ENCODE measurements at places on chromosomes 5 and 9.

DNA sequence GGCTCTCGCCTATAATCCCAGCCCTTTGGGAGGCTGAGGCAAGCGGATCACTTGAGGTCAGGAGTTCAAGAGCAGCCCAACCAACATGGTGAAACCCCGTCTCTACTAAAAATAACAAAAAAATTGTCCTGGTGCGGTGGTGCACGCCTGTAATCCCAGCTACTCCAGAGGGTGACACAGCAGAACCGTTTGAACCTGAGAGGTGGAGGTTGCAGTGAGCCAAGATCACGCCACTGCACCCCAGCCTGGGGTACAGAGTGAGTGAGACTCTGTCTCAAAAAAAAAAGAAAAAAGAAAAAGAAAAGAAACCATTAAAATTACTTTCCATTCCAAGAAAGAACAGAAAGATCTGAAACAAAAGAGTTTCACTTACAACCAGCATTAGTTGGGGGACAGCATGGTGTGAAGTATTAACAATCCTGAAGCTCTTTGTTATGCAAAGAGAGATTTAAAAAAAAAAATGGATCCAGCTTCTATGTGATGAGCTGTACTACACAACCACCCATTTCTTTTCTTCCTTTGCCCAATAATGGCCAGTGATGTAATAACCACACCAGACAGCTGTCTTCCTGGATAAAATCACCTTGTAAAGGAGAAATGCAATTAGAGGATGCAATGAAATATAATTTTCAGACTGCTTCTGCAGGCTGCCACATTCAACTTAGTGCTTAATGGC lies 76.9 kb downstream of the MED27 start:
- DNase-seq = no peak

DNA sequence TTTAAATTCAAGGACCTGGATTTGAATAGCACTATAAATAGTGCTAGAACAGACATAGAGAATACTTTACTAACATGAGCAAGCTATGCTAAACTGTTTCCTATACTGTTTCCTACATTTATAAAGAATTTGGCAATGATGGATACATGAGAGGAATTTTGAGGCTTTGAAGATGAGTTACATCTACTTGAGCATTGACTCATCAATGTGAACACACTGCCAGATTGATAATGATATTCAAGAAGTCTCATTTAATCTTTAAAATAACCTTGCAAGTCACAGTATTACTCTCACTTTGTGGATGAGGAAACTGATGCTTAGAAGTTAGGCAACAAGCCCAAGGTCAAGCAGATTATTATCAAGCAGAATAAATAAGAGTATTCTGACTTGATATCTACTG lies 281.9 kb downstream of the DNAH5 start:
- no peak for DNase-seq

DNA sequence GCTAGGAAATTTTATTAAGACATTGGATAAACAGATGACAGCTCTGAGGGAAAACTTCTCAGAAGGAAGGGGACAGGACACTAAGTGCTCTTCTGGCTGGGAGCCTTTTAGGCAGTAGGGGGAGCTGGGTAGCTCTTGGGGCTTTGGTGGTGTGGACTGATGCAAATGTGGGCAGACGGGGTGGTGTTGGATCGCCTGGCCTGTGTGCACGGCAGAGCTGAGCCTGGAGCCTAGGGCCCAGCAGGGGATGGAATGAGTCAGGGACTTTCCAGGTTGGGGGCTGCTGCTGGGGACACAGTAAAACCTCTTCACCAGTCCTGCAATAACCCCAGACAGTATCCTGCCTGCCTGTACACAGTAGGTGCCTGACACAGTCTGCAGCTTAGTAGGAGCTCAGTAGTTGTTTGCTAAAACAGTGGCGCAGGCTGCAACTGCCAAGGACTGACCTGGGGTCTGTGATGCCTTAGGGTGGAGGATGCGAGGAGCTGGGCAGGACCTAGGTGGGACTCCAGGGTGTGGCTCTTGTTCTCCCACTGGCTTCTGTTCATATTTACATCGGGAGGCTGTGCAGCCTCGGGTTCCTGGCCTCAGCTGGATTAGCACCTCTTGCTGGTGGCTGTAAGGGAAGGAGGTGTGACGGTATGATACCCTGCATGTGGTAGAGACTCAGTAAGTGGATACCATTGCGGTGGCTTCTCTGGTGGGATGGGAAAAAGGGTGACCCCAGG lies 83.8 kb downstream of the DAB2IP start:
- no peak for DNase-seq

DNA sequence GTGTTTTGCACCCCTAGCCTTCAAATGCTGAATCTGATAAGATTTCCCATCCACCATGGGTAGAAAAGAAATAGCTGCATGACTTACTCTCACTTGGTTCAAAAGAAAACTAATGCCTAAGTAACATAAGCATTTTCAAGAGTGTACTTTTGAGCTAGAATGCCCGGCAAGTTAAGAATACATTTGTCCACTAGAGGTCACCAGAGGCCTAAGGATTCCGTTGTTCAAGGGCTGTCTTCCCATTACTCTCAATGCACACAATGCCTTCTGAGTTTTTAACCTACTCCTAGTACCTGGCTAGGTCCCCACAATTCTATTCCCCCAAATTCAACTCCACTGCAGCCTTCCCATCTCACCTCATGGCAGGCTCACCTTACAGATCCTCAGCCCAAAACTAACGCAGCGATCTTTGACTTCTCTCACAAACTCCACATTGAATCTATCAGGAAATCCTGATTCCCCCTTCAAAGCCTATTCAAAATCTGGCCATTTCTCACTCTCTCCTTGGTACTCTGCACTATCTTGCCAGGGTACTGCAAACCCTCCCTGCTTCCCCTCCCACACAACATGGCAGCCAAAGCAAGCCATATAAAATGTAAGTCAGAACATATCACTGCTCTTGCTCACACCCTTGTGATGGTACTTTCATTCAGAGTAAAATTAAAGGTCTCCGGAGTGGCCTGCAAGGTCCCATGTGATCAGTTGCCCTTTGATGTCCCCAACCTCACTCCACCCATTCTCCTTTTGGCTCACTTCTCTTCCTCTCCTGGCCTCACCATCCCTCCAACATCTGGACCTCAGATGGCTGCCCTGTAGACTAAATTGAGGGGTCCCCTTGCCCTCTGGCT lies 13.4 kb downstream of the OXCT1 start:
- no peak for DNase-seq

- DNase-seq = no peak
Measured at GRCh38 chr5:121182788-121183490, 668.7 kb upstream of the FTMT start.

GRCh38 chr9:7115606-7116005 lies 357.8 kb downstream of the KDM4C start:
- DNase-seq = no peak

GRCh38 chr9:91934654-91935053 lies 15.4 kb downstream of the ROR2 start:
- no peak for DNase-seq

- no peak for DNase-seq
Measured at GRCh38 chr9:89295400-89295799, 15.6 kb upstream of the CKS2 start.

DNA sequence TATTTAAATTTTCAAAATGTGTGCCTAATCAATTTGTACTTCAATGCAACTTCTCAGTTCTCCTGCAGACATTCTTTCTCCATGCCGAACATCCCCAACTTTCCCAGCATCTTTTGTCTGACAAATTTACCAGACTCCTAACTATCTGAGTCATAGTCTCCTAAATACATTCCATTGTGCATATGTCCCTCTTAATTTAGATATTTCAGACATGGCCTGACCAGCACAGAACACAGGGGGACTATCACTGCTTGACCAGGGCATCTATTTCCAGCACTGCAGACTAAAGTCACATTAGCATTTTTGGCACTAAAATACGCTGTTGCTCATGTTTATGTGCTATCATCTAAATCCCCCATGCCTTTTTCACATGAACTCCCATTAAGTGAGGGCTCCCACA lies 71.9 kb downstream of the ITGA1 start:
- DNase-seq = no peak

DNA sequence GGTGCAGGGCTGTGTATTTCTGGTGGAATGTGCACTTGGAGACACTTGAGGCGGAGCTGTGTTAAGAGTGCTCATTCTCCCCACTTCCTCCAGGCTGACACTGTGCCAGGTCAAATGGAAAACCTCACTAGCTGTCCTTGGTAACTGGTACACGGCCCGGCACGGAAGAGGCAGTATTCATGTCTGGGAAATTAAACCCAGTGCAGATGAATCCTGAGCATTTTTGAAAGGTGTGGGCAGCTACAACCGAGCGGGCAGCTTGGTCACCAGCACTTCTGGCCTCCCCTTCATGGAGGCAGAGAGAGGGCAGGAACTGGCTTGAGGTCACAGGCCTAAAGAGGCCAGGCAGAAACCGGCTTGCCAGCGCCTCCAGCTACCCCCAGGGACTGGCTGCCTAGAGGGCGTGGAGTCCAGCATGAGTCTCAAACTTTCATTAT lies 1.6 kb downstream of the CLPTM1L start:
- no peak for DNase-seq

- DNase-seq = no peak
Measured at GRCh38 chr5:133240425-133241091, 188.7 kb downstream of the HSPA4 start.

DNA sequence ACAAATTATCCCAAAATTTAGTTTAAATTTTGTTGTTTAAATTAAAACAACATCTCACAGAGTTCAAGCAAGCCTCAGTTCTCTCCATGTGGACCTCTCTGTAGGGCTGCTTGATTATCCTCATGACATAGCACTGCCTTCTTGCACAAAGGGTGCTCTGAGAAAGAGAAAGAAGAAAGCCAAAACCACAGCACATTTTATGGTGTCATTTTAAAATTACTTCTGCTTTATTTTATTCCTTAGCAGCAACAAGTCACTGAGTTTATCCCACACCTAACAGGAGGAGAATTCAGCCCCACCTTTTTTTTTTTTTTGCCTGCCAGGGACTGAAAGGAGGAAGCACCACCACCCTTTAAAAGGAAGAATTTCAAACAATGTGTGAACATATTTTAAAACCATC lies 12.8 kb upstream of the KCNV2 start:
- DNase-seq = no peak

DNA sequence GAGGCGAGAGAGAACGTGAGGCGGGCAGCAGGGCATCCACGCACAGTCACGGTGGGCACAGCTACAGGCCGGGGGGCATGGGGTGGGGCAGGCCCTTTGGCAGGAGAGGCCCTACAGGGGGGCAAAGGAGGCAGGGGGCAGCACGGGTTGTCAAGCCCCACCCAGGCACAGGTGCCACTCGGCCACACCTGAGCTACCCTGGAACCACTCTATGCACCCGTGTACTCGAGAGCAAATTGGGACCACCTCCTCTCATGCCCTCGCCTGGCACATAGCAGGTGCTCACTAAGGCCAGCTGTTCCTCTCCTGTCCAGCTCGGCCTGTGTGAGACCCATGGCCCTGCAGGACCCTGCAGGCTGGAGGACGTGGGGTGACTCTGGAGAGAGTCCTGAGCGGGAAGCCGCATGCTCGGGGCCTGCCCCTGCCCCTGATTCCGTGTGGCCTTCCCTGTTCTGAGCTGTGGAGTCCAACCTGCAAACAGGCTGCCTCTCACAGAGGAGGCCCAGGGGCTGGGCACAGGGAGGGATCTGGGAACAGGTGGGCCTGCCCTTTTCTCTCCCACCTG lies 31.4 kb upstream of the SARDH start:
- DNase-seq = no peak

DNA sequence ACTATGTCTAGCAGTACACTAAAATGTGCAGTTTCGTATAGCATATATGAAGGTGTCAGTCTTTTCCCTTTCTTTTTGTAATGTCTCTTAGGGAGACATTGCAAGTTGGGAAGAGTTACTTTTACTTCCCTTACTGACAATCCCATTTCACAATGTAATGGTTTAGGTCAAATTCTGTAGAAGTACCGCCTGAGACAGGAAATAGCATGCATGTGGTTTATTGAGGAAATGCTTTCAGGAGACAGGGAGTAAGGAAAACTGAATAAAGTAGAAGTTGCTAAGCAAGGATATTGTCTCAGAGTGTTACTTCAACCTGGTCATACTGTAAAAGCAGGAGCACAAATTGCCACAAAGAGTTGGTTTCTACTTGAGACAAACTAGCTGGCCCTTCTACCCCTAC lies 32.1 kb upstream of the MSANTD3 start:
- DNase-seq = no peak

DNA sequence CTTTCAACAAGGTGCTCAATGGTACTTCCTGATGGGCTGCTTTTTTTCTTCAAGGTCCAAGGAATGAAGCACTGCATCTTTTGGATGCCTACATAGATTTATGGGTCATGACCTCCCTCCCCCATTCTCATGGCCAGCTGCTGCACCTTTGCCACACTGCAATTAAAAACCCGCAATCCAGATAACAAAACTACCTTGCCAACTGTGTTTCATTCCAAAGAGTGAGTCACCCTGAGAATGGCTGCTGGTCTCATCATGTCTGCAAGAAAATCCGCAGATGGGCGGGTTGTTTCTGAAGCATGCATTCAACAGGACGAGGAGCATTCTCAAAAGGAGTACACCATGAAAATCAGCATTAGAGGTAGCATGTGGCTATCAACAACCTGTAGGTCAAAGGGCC lies 139.8 kb downstream of the ELAVL2 start:
- DNase-seq = peak; percentile 74

GRCh38 chr5:176446884-176447590 lies 1.1 kb upstream of the FAF2 start:
- DNase-seq = no peak
